ENCODE measurements at places on chromosomes 16 and 17.
A peak's percentile ranks its signal among the peaks of the same experiment; 100 is the strongest.

DNA sequence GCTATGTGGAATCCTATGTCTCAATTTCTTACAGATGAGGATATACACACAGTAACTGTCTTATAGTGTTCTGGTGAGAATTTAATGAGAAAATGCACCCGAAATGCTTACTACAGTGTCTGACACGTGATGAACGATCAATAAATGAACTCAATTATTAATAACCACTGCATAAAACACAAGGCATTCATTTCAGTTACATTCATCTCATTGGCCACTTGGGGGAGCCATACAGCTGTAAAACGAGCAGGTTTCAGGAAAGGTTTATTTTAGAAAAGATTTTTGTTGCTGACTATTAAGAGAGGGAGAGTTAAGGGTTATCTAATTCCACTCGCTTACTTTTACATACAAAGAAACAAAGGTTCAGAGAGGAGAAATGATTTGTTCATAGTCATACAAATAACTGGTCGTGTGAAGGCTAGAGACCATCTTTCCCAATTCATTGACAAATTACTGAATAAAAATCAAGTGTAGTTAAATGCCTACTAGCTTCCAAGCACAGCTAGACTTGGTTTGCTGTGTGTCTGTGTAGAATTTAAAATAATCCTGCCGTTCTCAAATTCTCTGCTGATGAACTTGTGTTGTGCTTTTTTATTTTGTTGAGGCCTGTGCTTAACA lies 160.1 kb downstream of the MAP2K4 start:
- no peak for DNase-seq

- no peak for DNase-seq
Observed at GRCh38 chr17:80316927-80317705, 56.5 kb downstream of the RNF213 start.

- no peak for DNase-seq
Observed at GRCh38 chr16:75987323-75987722, 261.0 kb upstream of the CPHXL start.

DNA sequence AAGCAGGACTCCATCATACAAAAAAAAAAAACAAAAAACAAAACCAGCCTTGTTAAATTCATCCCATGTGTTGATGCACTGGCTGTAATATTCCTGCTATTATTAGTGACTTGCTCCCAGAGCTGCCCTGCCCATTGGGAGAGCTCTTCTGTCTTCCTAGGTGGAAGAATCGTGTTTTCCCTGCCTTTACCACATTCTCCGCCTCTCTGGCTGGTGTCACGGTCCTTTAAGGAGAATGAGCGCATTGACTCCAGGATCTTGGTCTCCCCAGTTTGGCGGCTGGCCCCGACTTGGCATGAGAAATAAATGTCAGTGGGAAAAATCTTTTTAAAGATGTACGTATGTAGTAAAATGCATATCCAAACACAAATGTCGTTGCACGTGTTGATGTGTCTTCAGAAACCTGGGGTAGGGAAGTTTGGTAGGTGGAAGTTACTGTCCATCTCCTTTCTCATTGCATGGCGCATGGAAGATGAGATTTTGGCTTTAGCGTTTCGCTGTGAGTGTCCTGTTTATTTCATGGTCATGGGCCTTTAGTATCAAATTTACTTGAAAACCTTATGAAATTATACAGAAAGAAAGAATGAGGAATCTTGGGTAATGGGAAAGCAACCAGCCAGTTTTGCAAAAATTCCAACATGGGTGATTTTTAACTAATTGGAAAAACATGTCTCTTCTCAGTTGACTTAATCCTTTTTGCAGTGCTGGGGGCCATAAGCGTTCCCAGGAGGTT lies 15.5 kb downstream of the RMI2 start:
- DNase-seq, result no peak

GRCh38 chr16:35741546-35741945 lies 2282.1 kb downstream of the TP53TG3F start:
- no peak for DNase-seq

GRCh38 chr17:13851889-13852288 lies 217.4 kb upstream of the COX10 start:
- no peak for DNase-seq

DNA sequence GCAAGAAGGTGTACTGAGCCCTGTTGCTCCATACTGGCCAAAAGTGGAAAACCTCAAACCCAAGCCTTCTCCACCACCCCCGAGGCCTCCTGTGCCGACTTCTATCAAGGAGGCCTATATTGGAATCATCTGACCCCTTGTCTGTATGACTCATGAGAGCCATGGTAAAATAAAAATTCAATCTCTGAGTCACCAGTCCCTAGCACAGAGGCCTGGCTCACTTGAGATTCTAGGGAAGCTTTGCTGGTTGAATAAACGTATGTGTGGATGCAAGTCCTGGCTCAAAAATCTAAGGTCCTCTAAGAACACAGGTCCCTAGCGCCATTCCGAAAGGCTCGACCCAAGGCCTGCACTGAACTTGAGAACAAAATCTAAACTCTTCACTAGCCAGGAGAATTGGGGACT lies 15.0 kb downstream of the NSMCE1 start:
- DNase-seq, result no peak

GRCh38 chr16:6153901-6154300 lies 1056.3 kb upstream of the EEF2KMT start:
- DNase-seq, result no peak

DNA sequence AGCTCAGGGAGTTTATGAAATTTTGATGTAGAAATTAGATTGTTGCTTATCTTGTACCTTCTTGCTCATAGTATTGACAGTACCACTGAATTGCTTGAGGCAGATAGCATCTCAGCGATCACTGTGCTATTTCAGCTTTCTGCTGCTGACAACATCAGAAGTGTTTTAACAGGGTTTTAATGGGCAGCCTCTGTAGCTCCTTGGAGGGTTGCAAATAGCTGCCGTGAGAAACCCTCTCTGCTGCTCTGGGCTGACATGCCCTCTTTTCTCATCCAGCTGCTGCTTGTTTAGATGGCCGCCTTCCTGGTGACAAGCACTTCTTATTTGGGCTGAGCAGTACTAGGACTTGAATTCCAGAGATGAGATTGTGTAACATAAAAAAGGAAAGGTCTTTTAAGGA lies 180.2 kb upstream of the TBX2 start:
- no peak for DNase-seq

GRCh38 chr16:16092925-16093627 lies 130.2 kb downstream of the ABCC6 start:
- DNase-seq, result no peak

DNA sequence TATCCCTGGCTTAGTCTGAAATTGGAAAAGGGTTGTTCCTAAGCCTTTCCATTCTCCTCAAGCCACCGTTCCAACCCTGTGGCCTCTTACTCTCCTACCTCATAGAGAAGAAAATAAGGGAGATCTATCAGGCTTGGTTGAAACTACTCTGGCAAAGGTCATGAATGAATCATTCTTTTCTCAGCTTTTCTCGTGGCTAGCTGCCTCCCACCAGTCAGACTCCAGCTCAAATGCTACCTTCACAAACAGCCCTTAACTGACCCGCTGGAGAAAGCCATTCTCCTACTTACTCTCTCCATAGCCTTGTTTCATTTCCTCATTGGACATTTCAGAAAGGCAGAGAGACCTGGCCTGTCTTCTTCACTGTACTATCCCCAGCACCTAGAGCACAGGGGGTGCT lies 8.9 kb downstream of the MYH10 start:
- DNase-seq, result no peak

- DNase-seq, result peak; percentile 80
Observed at GRCh38 chr17:82351713-82352488, 7.1 kb upstream of the TEX19 start.

DNA sequence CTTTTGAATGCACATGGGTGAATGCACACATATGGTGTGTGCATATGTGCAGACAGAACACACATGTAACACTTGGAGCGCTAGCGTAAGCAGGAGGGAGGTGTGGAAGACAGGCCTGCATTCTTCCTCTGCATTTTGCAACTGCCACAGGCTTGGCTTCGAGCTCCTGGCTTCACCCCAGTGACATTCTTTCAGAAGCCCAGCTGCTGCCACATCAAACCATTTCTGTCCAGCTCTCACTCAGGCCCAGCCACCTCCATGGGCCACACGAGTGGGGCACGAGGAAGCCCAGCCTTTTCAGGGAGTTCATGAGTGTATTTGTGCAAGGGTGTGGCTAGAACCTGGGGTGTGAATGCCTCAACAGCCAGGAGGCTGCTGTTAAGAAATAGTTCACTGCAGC lies 18.8 kb downstream of the LGALS3BP start:
- no peak for DNase-seq

DNA sequence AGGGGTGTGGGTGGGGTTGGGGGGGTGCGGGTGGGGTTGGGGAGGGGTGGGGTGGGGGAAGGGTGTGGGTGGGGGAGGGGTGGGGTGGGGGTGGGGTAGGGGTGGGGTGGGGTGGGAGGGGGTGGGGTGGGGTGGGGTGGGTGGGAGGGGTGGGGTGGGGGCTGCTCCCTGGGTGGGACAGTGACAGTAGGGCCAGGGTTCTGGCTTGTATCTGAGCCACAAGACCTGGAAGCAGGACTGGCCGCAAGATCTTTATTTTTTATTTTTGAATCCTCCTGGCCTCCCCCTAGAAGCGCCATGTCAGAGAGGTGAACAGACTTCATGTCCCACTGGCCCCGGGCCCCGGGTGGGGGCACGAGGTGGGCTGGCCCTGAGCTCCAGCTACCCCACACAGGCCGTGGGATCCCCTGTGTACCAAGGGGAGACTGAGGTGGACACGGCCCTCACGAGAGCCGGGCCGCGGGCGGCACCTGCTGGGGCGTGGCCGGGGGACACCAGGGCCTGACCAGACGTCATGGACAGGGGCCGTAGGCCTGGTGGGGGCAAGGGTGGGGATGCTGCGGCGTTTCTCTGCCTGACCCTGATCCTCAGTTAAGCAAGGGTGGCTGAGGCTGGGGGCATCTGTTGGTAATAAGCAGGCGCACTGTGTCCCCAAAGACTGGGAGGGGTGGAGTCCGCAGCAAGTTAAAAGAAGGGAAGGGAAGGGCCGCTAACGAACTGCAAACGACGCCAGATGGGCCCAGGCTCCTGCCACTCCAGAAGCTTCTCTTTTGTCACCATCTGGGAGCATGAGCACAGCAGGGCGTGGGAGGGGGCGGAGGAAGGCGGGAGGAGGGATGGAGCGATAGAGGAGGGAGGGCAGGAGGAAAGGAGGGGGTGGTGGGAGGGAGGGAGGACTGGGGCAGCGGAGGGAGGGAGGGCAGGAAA lies 22.3 kb upstream of the PABPN1L start:
- no peak for DNase-seq

DNA sequence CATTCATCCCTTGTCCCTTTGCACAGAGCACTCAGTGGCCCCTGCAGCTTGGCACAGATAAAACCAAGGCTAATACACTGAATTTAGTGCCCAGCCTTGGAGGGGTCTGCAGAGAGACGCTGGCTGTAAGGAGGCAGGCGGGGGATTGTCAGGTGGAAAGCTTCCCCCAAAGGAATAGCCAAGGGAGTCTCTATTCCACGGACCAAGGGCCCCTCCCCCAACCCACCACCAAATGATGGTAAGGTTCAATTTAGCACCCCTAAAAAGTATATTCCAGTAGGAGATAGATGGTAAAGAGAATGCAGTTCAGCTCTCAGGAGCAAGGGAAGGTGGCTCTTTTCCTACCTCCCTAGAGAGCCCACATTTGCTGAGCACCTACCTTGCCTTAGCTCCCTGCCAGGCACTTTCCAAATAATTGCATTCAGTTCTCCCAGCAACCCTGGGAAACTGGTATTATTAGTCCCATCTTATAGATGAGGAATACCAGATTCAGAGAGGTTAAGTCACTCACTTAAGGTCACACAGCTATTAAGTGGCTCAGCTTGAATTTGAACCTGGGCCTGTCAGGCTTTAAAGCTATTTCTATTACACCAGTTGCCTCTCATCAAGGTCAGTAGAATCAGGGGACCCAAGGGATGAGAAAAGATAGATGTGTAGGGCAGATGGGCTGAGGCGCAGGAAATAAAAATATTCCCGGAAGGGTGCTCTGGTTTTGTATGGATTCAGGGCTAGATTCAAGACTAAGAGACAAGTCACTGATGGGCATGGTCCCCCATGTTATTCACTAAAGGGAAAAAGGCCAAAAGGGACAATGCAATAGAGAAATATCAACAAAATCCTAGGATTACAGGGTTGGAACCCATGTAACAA lies 20.0 kb upstream of the ZFHX3 start:
- DNase-seq, result no peak

DNA sequence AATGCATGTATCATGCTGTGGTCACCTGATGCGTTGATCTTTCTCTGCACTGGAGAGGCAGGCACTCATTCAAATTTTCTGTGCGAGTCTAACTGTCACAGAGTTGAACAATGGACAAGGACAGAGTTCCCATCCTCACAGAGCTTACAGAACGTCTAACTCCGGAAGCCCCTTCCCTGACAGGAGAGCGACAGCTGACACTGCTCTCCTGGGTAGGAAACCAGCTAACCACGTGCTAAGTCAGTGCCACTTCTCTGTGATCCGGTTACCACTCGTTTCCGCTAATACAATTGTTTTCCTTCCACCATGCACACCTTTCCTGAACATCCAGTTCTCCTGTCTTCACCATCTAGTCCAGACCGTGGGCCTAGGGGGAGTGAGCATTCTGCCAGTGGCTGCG lies 11.3 kb downstream of the KLHDC4 start:
- no peak for DNase-seq

- DNase-seq, result no peak
Observed at GRCh38 chr17:63276821-63277220, 169.3 kb downstream of the CYB561 start.

GRCh38 chr17:36599546-36600250 lies 1.7 kb upstream of the MRM1 start:
- DNase-seq, result no peak

DNA sequence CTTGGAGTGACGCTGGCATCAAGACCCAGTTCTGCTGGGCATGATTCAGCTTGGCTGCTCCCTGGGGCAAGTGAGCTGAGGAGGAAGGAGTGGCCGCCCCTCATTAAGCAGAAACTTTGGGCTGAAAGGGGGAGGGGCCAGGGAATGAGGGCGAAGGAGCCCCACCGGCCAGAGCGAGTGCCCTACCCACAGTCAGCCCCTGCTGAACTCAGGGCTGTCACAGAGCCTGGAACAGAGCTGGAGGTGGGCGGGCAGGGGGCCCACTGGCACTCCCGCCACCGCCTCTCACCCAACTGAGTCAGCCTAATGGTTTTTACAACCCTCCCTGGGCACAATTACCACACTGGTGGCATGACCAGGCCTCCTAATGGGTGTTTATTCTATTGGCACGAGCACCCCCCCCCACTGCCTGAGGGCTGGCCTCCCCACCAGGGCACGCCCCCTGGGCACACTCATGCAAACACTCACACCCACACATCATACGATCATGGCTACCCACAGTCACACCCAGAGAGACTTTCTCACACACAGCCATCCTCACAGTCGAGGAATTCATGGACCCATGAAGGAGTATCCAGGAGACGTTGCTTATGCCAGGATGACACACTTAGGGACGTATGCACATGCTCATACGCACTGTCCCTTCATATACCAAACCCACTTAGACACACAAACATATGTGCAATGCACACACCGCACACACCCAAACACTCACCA lies 19.2 kb downstream of the UNC119 start:
- DNase-seq, result no peak

- DNase-seq, result no peak
Observed at GRCh38 chr17:46274238-46274637, 20.7 kb upstream of the LRRC37A start.
